ENCODE measurements at places on chromosomes 16 and 17. TPM values are rescaled to one million over a fixed set of nuclear protein-coding genes. Genes with fewer than 3 reads are reported as not detected.

DNA sequence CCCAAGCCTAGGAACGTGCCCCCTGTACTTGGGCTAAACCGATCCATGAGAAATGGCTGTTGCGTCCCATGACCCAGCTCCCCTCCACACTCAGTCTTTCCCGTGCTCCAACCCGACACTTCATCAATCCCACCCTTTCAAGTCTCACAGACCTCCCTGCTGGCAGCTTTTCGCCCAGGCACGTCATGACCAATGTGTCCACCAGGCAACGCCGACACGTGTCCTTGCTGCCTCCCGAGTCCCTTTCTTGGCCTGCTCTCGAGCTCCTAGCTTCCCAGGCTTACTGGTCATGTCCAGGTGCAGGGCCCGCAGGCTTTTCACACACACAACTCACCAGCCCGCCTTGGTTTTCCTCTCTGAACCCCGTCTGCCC is 12.2 kb downstream of the MNT start:
- no peaks in the 10 kb centered on the region for H3K27me3 ChIP-seq
- peaks cover 73% of the 10 kb centered on the region for H3K4me1 ChIP-seq
- H3K4me3 ChIP-seq = no peak overlapping the region
- H3K36me3 ChIP-seq = peaks cover 40% of the 10 kb centered on the region

- H3K4me1 ChIP-seq = peaks cover 28% of the 10 kb centered on the region
- no peaks in the 10 kb centered on the region for H3K27me3 ChIP-seq
- H3K36me3 ChIP-seq = peaks cover 43% of the 10 kb centered on the region
- no peak overlapping the region for H3K4me3 ChIP-seq
Observed at GRCh38 chr17:63645775-63646487, 23.7 kb downstream of the MAP3K3 start.

GRCh38 chr16:47774661-47775060 is 313.5 kb downstream of the PHKB start:
- H3K4me3 ChIP-seq = no peak overlapping the region
- H3K27me3 ChIP-seq = no peaks in the 10 kb centered on the region
- no peaks in the 10 kb centered on the region for H3K36me3 ChIP-seq

The MEOX1 gene
- not detected for total RNA-seq

DNA sequence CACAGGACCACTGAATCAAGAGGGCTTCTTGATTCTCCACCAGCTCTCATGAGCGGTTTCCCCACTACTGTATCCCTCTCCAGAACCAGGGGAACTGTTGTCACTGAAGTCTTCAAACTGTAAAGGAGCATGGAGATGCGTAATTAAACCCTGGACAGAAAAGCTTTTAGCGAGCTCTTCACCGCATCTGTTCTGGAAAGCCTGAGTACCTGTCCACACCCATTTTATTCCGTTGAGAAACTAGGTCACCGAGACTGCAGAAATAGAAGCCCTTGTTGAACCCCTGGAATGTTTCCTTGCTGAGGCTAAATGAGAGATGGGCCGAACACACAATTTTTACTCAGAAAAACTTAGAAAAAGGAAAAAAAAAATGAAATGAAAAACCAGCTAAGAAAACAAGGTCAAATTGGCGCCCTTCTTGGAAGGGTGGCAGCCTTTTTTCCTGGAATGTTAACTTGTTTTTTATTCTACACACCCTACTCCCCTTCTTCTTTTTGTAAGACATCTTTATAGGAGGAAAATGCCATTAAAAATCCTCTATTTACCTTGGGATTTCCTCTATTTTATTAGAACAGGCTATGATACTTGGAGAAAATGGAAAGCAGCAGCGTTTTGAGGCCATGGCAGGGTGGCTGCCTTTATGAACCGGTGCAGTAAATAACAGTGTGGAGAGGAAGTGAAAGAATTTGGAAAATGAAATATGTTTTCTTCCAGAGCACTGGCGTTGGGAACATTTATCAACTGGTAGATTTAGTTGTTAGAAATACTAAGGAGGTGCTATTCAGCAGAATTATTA is 52.6 kb upstream of the CRISPLD2 start:
- peaks cover 36% of the 10 kb centered on the region for H3K36me3 ChIP-seq
- no peaks in the 10 kb centered on the region for H3K4me1 ChIP-seq
- peak overlapping the region; percentile 6 for H3K27ac ChIP-seq
- H3K27me3 ChIP-seq = no peaks in the 10 kb centered on the region
- no peak overlapping the region for H3K4me3 ChIP-seq

The STH gene
- not detected for total RNA-seq

The KRTAP2-3 gene
- total RNA-seq = not detected

DNA sequence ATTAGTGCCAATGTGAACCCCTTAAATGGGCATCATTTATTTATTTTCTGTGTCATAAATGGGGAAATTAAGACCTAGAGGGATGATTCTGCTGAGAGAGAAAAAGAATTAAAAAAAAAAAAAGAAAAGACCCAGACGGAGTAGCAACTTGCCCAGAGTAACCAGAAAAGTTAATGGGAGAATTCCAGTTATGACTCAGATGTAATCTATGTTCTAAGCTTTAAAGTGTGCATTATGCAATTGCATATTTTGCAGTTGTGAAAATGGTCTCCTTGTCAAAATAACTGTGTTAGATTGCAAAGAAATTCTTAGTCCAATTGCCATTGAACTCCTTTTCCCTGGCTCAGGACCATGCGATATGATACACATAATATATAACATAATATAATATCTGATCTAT is 38.6 kb upstream of the TBX2 start:
- no peaks in the 10 kb centered on the region for H3K36me3 ChIP-seq
- no peaks in the 10 kb centered on the region for H3K4me1 ChIP-seq
- no peaks in the 10 kb centered on the region for H3K27me3 ChIP-seq

GRCh38 chr16:16879567-16880251 is 500.8 kb downstream of the NPIPA7 start:
- H3K27me3 ChIP-seq = peaks cover 10% of the 10 kb centered on the region
- H3K36me3 ChIP-seq = no peaks in the 10 kb centered on the region
- H3K4me3 ChIP-seq = no peak overlapping the region
- no peaks in the 10 kb centered on the region for H3K4me1 ChIP-seq
- DNase-seq = no peak

The CIBAR2 gene
- 54.0 TPM for total RNA-seq

The SLC13A2 gene
- not detected for total RNA-seq

DNA sequence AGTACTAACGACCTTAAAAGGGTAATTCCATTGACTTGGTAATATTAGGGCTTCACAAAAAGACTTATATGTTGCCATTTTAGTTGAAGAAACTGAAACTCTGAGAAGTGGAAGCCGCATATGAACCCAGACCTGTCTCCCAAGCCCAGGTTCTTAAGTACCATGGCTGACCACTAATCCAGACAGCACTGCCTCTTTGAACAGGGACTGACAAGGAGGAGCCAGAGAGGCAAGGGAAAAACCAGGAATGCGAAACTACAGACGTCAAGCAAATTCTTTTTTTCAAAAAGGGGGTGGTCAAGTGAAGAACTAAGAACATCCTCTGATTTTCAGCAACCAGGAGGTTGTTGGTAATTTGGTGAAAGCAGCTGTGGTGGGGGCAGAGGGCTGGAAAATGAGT is 15.2 kb downstream of the CYB5D1 start:
- H3K27me3 ChIP-seq = no peaks in the 10 kb centered on the region
- no peaks in the 10 kb centered on the region for H3K4me1 ChIP-seq
- no peak overlapping the region for H3K4me3 ChIP-seq

The BPTF gene
- total RNA-seq = 63.0 TPM

- no peak overlapping the region for H3K27ac ChIP-seq
- DNase-seq = no peak
- no peaks in the 10 kb centered on the region for H3K36me3 ChIP-seq
- H3K4me1 ChIP-seq = no peaks in the 10 kb centered on the region
Observed at GRCh38 chr16:11399261-11399831, 54.1 kb downstream of the RMI2 start.

- H3K27me3 ChIP-seq = no peaks in the 10 kb centered on the region
- H3K4me1 ChIP-seq = peaks cover 9% of the 10 kb centered on the region
- H3K4me3 ChIP-seq = no peak overlapping the region
- no peaks in the 10 kb centered on the region for H3K36me3 ChIP-seq
Observed at GRCh38 chr17:1967213-1967612, 57.9 kb downstream of the RTN4RL1 start.

GRCh38 chr17:36183001-36183971 is 6.8 kb upstream of the TBC1D3B start:
- H3K4me1 ChIP-seq = peaks cover 14% of the 10 kb centered on the region
- H3K36me3 ChIP-seq = no peaks in the 10 kb centered on the region
- H3K27ac ChIP-seq = peak overlapping the region; percentile 87
- peak overlapping the region; percentile 74 for H3K4me3 ChIP-seq
- H3K27me3 ChIP-seq = peaks cover 38% of the 10 kb centered on the region
- DNase-seq = peak; percentile 90

The RCVRN gene
- not detected for total RNA-seq

DNA sequence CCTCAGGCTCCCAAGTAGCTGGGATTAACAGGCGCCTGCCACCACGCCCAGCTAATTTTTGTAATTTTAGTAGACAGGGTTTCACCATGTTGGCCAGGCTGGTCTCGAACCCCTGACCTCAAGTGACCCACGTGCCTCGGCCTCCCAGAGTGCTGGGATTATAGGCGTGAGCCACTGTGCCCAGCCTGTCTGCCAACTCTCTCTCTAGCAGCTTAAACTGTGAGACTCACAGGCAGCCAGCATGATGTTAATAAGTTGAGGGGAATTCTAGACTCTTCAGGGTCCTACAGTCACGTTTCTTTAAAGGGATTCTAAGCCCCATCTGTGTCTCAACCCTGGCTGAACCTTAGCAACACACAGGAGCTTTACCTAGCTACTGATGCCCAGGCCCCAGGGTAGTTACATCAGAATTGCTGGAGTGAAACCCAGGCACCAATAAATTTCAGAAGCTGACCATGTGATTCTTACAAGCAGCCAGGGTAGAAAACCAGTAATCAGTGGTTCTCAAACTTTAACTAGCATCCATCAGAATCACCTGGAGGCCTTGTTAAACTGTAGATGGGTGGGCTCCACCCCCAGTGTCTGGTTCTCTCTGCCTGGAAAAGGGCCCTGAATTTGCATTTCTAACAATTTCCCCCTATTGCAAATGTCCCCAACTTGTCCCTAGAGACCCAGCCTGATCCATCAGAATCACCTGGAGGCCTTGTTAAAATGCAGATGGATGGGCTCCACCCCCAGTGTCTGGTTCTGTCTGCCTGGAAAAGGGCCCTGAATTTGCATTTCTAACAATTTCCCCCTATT is 30.7 kb downstream of the GPRC5B start:
- no peak for DNase-seq
- no peak overlapping the region for H3K4me3 ChIP-seq
- no peaks in the 10 kb centered on the region for H3K27me3 ChIP-seq
- H3K36me3 ChIP-seq = peaks cover 5% of the 10 kb centered on the region

DNA sequence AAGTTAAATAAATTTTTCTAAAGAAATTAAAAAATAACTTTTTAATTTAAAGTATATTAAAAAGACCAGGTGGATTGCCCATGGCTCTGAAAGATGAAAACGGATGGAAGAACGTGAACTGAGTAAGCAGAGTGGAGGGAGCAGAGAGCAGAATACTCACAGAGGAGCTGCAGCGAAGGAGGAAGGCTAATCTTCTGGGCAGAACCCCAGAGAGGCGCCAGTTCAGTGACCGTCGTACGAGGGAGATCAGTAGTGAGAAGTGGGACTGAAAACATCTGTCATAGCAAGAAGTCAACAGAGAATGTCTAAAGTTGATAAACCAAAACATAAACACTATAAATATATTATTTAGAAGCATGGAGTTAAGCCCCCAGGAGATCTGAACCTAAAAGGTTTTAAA is 34.9 kb downstream of the UBE2G1 start:
- peaks cover 24% of the 10 kb centered on the region for H3K4me1 ChIP-seq
- no peak overlapping the region for H3K4me3 ChIP-seq
- H3K36me3 ChIP-seq = no peaks in the 10 kb centered on the region

- no peaks in the 10 kb centered on the region for H3K27me3 ChIP-seq
- H3K36me3 ChIP-seq = no peaks in the 10 kb centered on the region
- DNase-seq = no peak
- H3K27ac ChIP-seq = no peak overlapping the region
- no peak overlapping the region for H3K4me3 ChIP-seq
- H3K4me1 ChIP-seq = no peaks in the 10 kb centered on the region
Observed at GRCh38 chr16:83542491-83542890, 265.3 kb upstream of the HSBP1 start.

The CD7 gene
- not detected for total RNA-seq

DNA sequence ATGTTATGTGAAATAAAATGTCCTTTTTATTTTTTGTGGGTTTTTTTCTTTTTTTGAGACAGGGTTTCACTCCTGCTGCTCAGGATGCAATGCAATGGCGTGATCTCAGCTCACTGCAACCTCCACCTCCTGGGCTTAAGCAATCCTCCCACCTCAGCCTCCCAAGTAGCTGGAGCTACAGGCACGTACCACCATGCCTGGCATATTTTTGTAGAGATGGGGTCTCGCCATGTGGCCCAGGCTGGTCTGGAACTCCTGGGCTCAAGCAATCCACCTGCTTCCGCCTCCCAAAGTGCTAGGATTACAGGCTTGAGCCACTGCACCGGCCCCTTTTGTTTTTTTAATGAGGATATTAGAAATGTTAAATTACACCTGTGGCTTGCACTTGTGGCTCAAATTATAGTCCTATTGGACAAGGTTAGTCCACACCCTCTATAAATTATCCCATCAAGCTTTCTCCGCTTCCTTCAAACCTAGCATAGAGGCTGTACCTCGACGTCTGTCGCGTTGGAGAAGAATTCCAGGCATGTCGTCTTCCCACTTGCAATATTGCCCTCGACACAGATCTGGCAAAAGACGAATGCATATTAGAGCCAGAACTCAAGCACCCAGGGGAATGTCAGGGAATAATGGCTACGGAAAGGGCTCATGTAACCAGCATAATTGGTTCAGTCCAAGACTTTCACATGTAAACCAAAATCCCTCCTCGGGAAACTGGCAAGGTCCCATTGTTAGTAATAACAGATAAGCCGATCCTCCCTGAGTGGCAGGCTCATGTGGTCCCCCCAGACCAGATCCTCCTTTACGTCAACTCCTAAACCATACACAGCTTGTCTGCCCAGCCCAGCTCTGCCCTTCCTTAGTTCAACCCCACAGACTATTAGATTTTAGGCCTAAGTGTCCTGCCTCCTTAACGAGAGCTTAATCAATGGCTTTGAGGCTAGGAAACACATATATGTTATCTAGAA is 8.2 kb downstream of the TK2 start:
- H3K4me1 ChIP-seq = no peaks in the 10 kb centered on the region
- H3K4me3 ChIP-seq = no peak overlapping the region
- H3K27ac ChIP-seq = no peak overlapping the region
- DNase-seq = no peak
- H3K36me3 ChIP-seq = peaks cover 69% of the 10 kb centered on the region

The CCL11 gene
- total RNA-seq = 4.0 TPM

GRCh38 chr17:71455219-71455618 is 665.6 kb upstream of the SOX9 start:
- no peak overlapping the region for H3K27ac ChIP-seq
- H3K27me3 ChIP-seq = no peaks in the 10 kb centered on the region
- no peaks in the 10 kb centered on the region for H3K36me3 ChIP-seq
- no peaks in the 10 kb centered on the region for H3K4me1 ChIP-seq
- no peak for DNase-seq

GRCh38 chr17:37476431-37477120 is 13.1 kb upstream of the DUSP14 start:
- no peaks in the 10 kb centered on the region for H3K27me3 ChIP-seq
- no peak overlapping the region for H3K4me3 ChIP-seq
- peaks cover 90% of the 10 kb centered on the region for H3K36me3 ChIP-seq
- H3K27ac ChIP-seq = no peak overlapping the region
